ENCODE measurements at places on chromosomes 6 and 20.

- no peak for DNase-seq
Observed at GRCh38 chr6:90135667-90136066, 161.0 kb downstream of the BACH2 start.

- DNase-seq = no peak
Observed at GRCh38 chr6:10588562-10589428, 67.6 kb downstream of the GCNT2 start.

DNA sequence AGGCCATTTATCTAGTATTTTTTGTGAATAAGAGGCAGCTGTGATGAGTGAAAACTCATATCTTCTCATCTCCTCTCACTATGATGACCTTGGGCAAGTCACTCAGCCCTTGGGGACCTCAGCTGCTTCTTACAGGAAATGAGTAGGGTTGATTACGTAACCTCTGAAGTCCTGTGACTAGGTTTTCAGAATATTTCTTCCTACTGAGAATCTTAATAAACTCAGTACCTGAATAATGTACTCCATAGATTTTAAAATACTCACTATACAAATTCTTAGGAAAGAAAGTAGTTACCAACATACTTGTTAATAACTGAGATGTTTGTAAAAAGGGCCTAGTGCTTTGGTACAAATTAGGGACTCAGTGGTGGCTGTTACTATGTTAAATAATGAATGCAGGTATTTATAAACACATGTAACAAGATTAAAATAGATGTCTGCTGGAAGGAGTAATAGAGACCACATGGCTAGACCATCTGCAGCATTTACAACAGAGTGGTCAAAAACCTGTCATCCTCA is 60.9 kb downstream of the RPRD1B start:
- DNase-seq = no peak

DNA sequence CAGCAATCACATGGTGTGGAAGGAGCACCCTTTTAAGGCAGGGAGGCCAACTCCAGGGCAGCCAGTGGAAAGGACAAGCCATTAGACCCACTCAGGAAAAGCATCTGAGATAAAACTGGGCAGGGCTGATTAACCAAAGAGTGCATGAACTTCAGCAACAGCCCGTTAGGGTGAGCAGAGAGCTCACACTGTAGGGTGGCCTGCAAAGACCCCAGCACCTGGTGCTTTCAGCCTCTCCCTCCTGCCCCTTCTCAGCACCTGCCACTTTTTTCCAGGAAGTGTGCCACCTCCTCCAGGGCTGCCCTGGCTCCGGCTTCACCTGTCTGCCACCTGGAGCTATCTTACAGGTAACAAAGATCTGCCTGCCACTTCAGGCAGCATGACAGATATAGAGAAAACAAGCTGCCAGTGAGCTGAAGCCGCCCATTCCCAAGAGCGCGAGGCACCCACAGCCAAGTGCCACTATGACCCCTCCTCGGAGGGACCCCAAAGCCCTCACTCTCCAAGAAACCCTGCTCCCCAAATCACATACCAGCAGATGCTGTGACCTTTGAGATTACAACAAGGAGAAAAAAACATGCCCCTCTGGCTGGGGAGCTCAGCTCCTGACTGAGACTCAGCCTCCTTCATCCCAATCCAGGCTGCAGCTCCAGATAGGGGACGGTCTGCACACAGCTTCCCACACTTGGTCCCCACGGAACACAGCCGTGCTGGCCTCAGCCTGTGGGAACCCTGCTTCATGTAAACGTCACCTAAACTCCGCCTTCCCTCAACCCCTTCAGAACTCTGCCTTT is 71.2 kb downstream of the ABHD12 start:
- DNase-seq = peak; percentile 24

DNA sequence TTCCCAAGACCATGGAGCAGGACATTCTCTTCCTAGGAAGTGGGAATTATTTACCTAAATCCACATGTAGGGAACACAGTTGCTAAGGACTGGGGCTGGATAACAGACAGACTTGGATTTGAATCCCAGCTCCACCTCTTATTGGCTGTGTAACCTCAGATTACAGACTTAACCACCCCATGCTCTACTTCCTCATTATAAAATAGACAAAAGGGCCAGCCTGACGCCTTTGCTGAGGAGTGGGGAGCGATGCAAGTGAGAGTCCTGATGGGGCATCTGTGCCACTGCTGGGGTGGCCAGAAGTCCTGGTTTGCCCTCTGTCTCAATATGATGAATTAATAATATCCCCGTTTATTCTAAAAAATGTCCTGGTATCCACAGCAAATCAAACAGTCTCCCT is 46.8 kb downstream of the SPATA2 start:
- DNase-seq = no peak

DNA sequence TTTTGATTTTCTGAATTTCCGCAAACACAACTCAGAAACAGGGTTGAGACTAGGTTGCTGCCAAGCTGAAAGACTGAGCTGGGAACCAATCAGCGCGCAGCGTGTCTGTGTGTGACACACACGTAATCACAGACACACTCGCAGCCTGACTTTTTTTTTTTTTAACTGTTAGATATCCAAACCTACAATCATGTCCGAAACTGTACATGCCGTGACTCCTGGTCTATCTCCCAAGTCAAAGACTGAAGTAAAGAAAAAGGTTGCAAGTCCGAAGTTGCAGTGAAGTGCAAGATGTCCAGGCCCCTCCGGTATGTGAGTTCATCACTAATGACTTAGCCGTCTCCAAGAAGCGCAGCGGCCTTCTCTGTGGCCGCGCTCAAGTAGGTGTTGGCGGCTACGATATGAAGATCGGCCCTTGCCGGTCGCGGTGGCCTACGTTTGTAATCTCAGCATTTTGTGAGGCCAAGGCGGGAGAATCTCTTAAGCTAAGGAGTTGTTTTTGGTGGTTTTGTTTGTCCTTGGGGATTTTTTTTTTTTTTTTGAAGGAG is 108.2 kb downstream of the HFE start:
- DNase-seq = peak; percentile 91

DNA sequence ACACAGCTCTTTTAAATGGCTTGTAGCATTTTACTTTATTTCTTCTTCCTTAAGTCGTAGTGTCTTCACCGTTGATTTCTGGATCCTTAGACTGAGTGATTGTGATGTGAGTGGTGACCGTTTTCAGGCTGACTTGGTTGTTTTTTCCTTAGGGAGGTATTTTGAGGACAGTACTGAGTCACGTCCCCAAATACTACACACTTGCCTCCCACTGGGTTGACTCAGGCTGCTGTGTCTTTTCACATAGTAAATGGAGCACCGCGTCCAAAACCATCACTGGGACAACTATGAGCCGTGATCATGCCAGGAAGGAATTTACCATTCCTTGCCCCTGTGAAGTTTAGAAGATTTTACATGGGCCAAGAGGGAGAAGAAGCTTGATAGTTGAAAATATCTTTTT is 174.1 kb downstream of the FARS2 start:
- no peak for DNase-seq

- no peak for DNase-seq
Observed at GRCh38 chr6:40359808-40360207, 227.4 kb downstream of the LRFN2 start.

Data from ureter (tissue), 1 donor.